H7 (cell line): ENCODE measurements at places on chromosomes 5 and 9. TPM values are rescaled to one million over a fixed set of nuclear protein-coding genes. Genes with fewer than 3 reads are reported as not detected.

Gene WNT8A
- 7.5 and 13.2 TPM in 2 replicates for total RNA-seq

Gene CA9
- total RNA-seq, result 0.78 TPM in 1 of 2 replicates, not detected in the other

Gene FOXD4L4
- total RNA-seq, result not detected in 2 replicates

Gene ANKRD18A
- 0.35 and 1.2 TPM in 2 replicates for total RNA-seq

Gene PLK2
- total RNA-seq, result 7.1 and 7.7 TPM in 2 replicates

Gene FSD1L
- total RNA-seq, result 2.3 and 2.5 TPM in 2 replicates

Gene NOL6
- 53.9 and 59.7 TPM in 2 replicates for total RNA-seq

Gene INSL6
- total RNA-seq, result not detected in 2 replicates

Gene IL4
- not detected in 2 replicates for total RNA-seq

Gene SNX30
- total RNA-seq, result 9.7 and 18.0 TPM in 2 replicates

Gene MCIDAS
- total RNA-seq, result not detected in 2 replicates

Gene DTWD2
- 24.7 and 24.8 TPM in 2 replicates for total RNA-seq

Gene HTR4
- total RNA-seq, result not detected in 2 replicates

Gene SHISAL2B
- 15.4 and 22.5 TPM in 2 replicates for total RNA-seq

Gene STPG3
- total RNA-seq, result not detected in 2 replicates

Gene HTR1A
- not detected in 2 replicates for total RNA-seq

Gene C1QTNF2
- total RNA-seq, result 0.04 TPM in 1 of 2 replicates, not detected in the other

Gene TAS2R1
- not detected in 2 replicates for total RNA-seq

Gene TRPM6
- total RNA-seq, result 0.15 and 0.24 TPM in 2 replicates

Gene PCDHGA5
- not detected in 2 replicates for total RNA-seq

Gene PCDHB5
- total RNA-seq, result 0.07 TPM in 2 replicates

Gene MATR3
- 228 and 239 TPM in 2 replicates for total RNA-seq
